ENCODE measurements at places on chromosomes 1 and 21.

GRCh38 chr1:8674481-8674880 lies 143.0 kb downstream of the RERE start:
- DNase-seq, result no peak

- DNase-seq, result no peak
Observed at GRCh38 chr1:55640708-55641473, 425.7 kb upstream of the USP24 start.

DNA sequence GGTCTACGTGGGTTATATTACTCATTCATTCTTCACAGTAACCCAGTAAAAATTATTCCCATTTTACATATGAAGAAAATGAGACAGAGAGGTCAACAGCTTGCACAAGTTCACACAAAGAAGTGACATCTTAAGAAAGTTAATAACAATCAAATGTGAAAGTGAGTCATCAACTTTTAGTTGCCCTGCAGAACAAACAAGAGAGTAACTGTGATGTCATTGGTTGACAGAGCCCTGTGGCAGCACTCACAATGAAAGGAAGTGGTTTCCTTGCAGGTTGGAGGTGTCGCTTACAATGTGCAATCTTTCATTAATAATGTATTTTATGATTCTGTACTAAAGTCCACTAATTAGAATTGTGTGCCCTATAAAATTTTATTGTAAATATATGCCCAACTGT lies 369.6 kb downstream of the RYR2 start:
- DNase-seq, result no peak

GRCh38 chr1:208510192-208510952 lies 266.2 kb upstream of the PLXNA2 start:
- no peak for DNase-seq

DNA sequence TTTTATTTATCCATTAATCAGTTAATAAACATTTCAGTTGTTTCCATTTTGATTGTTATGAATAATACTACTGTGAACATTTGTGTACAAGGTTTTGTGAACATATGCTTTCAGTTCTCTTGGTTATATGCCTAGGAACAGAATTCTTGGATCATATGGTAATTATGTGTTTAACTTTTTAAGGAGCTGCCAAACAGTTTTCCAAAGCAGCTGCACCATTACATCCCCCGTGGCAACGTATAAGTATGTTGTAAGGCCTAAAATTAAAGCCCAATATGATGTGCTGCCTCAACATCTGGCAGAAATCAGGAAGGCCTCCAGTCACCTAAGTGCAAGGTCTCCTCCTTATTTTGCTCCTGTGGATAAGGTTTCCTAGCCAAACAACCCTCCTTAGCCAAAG lies 235.6 kb upstream of the CACYBP start:
- no peak for DNase-seq

DNA sequence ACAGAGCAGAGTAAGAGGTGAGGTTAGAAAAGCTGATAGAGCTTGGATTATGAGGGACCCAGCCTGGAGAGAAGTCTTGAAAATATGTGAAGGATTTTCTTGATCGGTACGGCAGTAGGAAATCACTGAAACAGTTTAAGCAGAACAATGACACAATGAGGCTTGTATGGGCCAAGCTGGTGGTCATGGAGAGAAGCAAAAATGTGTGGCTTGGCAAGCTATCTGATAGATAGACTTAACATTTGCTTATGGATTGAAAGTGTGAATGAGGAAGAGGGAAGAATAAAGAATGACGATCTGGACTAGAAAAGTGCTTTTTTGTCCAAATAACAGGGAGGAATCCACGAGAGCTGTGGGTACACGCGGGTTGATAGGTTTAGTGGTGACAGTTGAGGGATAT lies 15.4 kb upstream of the XPR1 start:
- no peak for DNase-seq

DNA sequence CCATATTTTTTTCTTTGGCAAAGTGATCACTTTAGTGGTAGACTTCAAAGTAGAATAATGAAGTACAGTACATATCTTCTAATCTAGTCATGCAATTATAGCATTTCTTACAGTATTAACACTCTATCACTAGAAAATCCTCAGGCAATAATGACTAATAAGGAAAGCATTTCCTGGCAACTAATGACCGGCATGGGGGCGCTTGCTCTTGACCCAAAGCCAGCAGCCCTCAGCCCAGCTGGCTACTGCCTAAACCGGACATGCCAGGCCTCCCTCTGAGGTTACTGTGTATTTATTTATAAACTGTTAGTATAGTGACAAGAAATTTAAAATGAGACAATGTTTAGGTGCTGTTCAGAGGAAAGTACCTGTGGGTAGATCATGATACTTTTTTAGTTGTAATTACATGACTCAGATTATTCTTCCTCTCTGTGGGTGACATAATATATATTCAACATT lies 633.8 kb downstream of the PTPRC start:
- no peak for DNase-seq

GRCh38 chr1:193105821-193106177 lies 585 bp upstream of the GLRX2 start:
- no peak for DNase-seq

GRCh38 chr1:54745864-54746263 lies 18.5 kb downstream of the PARS2 start:
- no peak for DNase-seq

DNA sequence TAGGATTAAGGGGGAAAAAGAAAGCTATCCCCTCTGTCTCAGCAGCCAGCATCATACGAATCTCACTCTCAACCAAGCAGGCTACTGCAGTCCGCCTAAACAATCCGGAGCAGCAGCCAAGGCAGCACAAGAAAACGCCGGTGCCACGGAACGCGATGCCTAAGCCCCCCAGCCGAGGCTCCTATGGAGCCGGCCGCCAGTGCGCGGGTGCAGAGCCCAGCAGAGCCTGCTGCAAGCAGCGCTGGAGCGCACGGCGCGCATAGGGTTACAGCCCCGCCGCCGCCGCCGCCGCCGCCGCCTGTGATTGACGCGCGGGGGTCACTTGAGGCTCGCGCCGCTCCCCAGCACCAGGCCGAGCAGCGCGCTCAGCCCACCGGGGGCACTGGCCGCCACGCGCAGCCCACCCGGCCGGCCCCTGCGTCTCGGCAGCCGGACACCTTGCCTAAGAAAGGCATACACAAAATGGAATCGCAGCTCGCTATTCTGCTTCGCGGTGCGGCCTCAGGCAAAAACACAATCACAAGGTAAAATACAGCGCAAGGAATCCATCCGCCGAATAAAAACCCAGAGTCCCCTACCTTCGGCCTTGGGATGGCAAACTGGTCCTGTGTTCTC lies 780 bp downstream of the HIVEP3 start:
- DNase-seq, result no peak

- DNase-seq, result no peak
Observed at GRCh38 chr1:114648503-114648902, 21.3 kb downstream of the DENND2C start.

GRCh38 chr21:39972976-39973770 lies 105.9 kb downstream of the PCP4 start:
- no peak for DNase-seq

GRCh38 chr1:245753807-245754206 lies 599.0 kb downstream of the KIF26B start:
- DNase-seq, result no peak

DNA sequence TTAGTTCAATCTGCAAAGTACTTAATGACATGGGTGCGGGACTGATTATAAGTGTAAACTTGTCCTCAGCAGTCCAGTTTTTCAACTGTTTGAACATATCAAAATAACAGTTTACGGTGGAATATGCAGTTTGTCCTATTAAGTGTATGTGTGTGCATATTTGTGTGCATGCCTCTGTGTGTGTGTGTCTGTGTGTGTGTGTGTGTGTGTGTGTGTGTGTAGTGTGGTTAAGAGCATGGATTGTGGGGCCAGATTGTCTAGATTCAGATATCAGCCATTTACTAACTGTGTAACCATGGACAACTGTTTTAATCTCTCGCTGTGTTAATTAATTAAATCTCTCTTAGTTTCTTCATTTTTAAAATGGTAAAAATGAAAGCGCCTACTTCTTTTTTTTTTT lies 39.0 kb downstream of the NEXN start:
- DNase-seq, result no peak

DNA sequence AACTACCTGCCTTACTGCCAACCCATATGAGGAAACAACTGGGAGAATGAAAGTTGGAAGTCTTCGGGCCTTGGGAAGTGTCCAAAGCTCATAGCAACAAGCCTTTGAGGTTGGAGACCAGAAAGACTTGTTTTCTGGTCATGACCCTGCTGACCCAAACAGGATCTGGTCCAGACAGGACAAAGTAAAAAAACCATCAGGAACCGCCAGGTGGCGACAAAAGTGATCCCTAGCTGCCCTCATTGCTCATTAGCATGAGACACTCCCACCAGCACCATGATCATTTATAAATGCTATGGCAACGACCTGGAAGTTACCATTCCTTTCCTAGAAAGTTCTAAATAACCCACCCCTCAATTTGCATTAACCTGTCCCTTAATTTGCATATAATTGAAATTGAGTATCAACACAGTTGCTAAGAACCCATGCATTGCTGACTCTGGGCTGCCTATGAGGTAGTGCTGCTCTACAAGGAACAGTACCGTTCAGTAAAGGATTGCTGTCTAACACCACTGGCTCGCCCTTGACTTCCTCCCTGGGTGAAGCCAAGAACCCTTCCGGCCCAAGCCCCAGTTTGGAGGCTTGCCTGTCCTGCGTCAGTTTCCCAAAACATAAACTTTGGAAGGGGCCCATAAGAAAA lies 89.0 kb downstream of the URB2 start:
- peak; percentile 3 for DNase-seq

- DNase-seq, result no peak
Observed at GRCh38 chr21:45611939-45612664, 31.4 kb upstream of the PCBP3 start.

DNA sequence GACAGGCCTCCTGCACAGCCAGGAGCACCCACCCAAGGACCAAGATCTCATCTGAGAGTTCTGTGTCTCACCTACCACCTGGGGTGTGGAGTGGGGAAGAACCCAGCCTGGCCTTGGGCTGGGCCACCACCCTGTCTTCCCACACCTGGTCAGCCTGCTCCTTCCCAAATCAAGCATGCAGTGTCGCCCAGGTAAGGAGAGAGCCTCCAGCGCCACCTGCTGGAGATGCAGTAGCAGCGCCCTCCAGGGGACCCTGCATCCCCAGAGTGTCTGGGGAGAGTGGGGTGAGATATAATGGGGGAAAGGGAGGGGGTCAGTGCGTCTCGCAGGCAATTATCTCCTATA lies 32.3 kb downstream of the KIAA2013 start:
- peak; percentile 67 for DNase-seq

DNA sequence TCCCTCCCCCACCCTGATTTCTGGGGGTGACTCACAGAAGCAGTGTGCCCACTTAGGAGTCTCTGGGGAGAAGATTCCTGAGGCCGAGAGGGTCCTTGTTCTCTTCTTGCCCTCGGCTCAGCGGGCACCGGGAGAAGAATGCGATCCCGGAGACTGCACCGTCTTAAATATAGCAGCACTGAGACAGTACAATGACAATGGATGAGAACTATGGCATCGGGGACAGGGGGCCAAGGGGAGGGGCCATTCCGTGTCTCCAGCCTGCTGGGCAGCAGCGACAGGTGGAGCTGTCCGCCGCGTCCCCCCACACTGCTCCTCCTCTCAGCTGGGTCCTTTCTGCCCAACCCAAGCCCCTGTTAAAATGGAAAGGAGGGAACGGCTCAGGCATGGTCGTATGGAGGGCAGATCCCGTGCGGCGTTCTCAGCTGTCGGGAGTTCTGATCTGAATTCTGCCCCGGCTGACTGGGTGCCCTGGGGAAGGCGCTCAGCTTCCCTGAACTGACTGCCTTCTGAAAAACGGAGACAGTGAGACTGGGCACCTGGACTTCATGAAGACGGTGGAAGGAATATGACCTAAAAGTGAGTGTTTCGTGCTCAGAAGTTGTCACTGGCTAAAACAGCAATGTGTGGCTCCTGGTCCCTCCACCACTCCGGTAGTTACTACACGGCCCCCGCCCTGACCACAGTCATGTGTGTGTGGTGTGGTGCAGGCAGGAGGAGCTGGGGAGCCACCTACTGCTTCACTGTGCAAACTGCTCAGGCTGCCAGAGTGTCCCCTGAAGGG lies at the start of gene MYOM3:
Gene MYOM3 (minus strand): TSS at position 140 of the 784 bp plus-strand sequence. CDS start 3,499 bp downstream, outside the sequence.
- DNase-seq, result peak; percentile 12

DNA sequence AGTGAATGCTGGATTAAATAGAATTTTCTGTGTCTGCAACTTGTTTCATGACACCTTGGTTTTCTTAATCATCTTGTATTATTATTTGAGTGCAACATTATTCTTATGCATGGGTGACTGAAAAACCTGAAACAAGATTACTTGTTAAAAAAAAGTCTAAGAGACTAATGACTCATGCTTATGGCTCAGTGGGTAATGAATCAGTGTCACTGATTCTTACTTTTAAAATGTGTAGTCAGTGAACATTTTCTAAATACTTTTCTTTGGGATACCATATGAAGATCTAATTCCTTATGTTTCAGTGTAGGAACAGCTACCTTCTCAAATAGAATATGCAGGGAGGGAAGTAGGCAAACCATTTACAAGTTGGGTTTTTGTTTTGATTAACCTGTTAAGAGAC lies 65.5 kb downstream of the PRKAA2 start:
- DNase-seq, result no peak

GRCh38 chr1:2214541-2215241 lies 13.4 kb upstream of the SKI start:
- no peak for DNase-seq

DNA sequence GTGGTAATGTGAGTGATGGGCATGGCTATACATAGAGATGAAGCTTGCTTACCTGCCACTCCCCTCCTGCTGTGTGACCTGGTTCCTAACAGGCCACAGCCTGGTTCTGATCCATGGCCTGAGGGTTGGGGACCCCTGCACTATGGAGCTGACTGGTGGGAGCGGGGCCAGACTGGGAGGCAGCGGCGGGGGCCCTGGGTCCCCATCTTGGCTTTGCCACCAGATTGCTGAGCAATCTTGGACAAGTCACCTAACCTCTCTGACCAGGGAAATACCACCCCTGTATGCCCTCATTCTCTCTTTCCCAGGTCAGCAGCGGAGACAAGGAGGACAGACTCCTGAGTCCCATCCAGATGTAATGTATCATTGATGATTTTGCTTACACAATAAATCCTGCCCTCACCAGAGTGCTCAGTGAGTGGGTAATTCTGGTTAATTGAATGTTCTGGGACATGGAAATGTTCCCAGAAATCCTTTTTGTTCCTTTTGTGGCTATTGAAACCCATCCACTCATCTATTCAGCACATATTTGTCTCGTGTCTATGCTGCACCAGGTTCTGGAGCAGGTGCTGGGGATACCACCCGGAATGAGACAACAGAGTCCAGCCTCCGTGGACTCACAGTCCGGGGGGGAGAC lies 4.1 kb upstream of the ARHGEF10L start:
- no peak for DNase-seq

DNA sequence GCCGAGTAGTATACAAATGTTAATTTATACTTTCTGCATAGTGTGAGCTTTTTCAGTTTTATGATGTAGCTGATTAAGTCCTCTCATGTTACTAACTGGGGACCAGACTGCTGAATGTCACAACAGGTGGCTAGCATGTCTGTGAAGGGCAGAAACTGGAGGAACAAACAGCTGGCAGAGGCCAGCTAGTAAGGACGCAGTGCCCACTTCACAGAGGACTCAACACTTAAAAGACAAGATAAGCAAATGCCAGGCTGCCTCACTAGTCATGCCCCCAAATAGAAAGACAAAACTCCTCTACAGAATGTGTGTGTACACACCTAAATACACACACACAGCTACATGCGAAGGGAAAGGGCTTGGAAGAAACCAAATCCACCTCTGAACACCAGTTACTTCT lies 73.8 kb upstream of the ZNF678 start:
- DNase-seq, result no peak

Measured in activated T-cell treated with anti-CD3 and anti-CD28 coated beads for 4 hours (primary cell).